GM10248 (cell line): ENCODE measurements at places on chromosomes 1 and 21.

DNA sequence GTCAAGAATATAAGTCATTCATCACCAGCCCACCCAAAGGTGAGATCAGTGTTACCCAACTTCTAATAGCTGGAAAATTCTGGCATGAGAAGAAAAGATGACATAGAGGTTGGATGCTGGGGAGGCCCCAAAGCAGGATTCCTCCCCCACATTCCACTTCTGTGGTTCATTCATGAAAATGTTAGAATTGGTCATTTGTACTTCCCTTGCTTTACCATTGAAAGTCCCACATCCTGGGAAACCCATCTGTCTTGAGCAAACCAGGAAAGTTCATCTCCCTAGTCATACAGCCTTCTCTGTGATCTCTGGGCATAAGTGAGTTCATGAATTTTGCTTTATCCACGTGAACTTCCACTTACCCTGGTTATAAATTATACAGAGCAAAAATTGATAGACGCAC, 66.8 kb downstream of the SERINC2 start:
- DNase-seq, result no peak

DNA sequence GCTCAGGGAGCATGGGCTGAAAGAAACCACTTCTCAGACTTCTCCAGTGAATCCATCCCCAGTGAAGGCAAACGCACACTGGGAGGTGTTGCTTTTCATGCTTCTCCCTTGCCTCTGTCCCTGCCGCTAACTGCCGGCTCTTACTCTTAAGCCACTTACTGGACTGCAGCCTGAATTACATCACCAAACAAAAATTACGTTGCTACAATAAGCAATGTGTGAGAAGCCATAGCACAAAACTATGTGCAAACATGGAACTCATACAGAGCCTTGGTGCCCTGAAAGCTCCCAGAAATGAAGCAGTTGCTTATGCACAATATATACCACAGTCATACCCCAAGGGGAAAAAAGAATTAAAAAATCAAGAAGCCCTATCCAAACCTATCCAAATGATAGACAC, 375.2 kb downstream of the KCNH1 start:
- DNase-seq, result no peak

DNA sequence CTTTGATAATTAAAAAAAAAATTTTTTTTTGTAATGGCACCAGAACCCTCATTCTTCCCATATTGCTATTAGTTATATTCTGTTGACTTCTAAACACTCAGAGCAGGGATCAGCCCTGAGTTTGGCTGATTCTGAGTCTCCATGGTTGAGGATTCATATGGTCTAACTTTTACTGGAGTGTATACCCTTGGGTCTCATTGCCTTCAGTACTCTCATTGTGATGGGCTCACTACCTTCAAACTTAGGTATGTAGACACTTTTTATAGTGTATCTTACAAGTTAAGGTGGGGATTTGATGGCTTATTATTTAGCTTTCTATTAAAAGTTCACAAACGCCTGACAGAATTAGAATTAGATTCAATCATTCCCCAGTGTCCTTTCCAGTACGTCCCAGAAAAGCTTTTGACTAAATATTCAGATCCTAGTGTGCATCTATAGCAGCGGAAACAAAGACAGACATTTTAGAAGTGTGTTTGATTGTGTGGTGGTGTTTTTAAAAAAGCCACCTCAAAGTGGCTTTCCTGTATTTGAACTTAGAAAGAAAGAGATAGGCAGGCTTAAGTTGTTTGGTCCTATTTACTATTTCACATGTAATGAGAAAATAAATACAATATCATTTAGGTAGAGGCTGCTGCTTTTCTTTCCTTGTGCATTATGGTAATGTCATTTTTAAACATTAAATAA, 1.4 kb downstream of the MACF1 start:
- no peak for DNase-seq

- DNase-seq, result no peak
These were observed 7.2 kb upstream of the HHAT start for GRCh38 chr1:210321552-210321951.

GRCh38 chr1:29933067-29933466, 696.7 kb downstream of the PTPRU start:
- DNase-seq, result no peak

DNA sequence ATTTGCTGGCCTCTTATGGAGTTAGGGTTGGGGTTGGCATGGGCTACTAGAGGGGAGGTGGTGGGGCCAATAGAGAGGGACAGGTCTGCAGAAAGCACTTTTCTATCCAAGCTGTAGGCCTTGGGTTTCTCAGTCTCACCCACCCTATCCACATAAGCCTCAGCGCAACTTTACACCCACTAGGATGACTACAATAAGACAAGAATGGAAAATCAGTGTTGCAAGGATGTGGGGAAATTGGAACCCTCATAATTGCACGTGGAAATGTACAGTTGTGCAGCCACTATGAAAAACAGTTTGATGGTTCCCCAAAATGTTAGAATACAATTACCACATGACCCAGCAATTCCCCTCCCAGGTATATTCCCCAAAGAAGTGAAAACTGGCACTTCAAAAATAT, 14.0 kb upstream of the GSTM4 start:
- no peak for DNase-seq

GRCh38 chr1:158002631-158003405, 9.4 kb downstream of the KIRREL1 start:
- no peak for DNase-seq

- DNase-seq, result no peak
These were observed 109.1 kb upstream of the GADD45A start for GRCh38 chr1:67575861-67576260.

DNA sequence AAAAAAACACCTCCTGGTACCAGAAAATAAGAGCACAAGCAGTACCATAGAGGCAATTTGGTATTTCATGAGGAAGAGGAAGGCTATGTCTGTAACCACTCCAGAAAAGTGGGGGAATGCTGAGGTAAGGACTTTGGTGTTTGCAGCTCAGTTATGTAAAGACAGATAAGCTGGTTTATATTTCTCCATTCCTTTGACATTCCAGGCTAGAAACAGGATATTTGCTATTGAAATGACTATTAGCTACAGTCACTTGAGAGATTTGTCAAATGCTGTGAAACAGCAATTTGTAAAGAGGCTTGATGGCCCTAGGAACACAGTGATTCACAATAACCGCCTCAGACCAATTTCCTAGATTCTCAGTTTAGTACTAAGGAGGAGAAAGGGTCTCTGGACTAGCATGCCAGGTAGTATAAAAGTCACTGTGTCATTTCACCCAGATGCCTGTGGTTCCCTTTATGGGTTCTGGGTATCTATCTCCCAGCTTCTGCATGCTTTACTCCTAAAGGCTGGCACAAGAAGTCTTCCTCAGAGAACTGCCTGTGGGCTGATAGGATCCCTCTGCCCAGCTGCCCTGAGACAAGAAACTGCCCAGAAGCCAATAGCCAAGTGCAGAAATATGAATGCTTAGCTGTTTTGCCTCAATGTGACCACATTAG, 80.5 kb downstream of the VCAM1 start:
- DNase-seq, result no peak

DNA sequence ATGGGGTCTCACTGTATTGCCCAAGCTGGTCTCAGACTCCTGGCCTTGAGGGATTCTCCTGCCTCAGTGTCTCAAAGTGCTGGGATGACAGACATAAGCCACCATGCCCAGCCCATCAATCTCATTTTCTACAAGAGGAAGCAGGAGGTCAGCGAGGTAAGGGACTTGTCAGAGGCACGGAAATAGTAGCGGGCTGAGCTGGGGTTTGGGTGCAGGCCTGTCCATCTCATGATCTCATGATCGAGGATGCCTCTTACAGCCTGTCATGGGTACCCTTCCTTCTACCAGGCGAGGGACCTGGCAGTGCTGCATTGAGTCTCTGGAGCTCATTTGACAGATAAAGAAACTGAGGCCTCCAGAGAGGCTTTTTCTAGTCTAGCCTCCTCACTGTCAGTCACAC, 28.5 kb upstream of the SCCPDH start:
- no peak for DNase-seq

- no peak for DNase-seq
These were observed 5.2 kb upstream of the KISS1 start for GRCh38 chr1:204201348-204202040.

GRCh38 chr1:151710187-151710840, 6.3 kb downstream of the CELF3 start:
- no peak for DNase-seq

DNA sequence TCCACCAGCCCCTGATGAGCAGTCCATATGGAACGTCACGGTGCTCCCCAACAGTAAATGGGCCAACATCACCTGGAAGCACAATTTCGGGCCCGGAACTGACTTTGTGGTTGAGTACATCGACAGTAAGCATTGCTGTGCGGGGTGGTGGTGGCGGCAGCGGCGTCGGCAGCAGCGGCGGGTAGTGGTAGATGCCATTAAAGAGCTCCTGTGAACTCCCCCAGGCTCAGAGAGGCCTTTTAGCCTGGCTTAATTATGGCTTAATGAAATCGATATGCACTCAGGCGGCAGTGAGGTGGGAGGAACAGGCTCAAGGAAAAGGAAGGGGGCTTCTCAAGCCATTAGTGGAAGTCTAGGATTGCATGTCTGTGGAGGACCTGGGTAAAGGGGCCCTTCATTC, 41.9 kb upstream of the CNTN2 start:
- no peak for DNase-seq

DNA sequence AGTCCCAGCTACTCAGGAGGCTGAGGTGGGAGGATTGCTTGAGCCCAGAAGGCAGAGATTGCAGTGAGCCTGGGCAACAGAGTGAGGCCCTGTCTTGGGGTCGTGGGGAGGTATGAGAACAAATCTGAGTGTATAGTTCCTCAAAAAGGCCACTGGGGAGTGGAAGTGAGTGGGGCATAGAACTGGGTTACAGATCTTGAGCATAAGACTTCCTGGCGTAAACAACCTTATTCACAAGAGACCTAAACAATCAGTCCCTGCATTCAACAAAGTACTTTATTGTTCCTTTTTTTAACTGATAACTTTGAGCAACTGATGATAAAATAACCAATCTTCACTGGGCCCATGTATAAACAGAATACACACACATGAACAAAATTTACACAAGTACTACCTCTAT, 72.7 kb upstream of the MUTYH start:
- DNase-seq, result no peak

- DNase-seq, result no peak
These were observed 2.0 kb downstream of the IFNLR1 start for GRCh38 chr1:24185076-24185475.

DNA sequence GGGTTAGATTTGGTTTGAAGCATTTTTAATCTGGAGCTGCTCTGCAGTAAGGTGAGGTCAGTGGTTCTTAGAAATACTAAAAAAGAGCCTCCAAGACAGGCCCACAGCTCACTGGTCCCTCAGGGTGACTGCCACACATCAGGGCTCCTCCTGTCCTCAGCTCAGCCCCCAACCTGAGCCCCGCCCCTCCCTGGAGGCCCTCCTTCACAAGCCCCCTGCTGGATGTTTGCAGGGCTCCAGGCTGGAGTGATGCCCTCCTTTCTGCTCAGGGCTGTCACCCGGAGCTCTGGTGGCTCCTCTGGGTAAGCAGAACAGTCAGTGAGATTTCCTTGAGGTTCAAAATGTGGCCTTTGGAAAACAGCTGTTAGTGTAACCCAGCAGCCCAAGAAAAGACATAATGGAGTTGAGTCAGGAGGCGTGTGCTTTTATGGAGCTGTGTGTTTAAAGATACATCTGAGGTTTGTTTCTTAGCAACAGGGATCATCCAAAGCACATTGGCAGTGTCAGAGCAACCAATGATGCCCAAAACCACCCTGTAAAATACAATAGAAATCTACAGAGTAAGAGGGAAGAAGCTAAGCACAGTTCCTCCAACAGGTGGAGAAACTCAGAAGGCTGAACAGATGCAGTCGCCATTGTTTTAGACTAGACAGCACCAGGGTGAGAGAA, 21.4 kb downstream of the STUM start:
- peak; percentile 33 for DNase-seq

GRCh38 chr1:159835862-159836525, 9.3 kb downstream of the SLAMF8 start:
- no peak for DNase-seq

DNA sequence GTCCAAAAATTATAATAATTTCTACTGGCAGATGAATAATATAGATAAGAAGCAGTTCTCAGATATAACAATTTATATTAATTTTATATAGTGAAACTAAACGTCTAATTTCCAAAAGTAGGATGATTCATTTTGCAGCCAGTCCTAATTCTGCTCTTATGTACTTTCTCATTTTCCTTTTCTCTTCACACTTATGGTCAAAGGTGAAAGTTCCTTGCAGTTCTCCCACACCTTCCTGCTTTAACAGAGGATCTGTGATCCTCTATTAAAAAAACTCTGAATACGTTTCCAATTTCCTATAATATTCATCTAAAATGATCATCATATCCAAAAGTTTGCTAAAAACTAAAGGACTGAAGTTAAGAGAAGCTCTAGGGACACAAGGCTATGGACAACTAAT, 78.5 kb downstream of the KIFAP3 start:
- no peak for DNase-seq

- no peak for DNase-seq
These were observed 72.6 kb downstream of the PGM1 start for GRCh38 chr1:63665824-63666223.

- no peak for DNase-seq
These were observed 419.6 kb upstream of the BRINP3 start for GRCh38 chr1:190897233-190897632.

GRCh38 chr1:248810000-248810726, 15.6 kb downstream of the SH3BP5L start:
- DNase-seq, result no peak

DNA sequence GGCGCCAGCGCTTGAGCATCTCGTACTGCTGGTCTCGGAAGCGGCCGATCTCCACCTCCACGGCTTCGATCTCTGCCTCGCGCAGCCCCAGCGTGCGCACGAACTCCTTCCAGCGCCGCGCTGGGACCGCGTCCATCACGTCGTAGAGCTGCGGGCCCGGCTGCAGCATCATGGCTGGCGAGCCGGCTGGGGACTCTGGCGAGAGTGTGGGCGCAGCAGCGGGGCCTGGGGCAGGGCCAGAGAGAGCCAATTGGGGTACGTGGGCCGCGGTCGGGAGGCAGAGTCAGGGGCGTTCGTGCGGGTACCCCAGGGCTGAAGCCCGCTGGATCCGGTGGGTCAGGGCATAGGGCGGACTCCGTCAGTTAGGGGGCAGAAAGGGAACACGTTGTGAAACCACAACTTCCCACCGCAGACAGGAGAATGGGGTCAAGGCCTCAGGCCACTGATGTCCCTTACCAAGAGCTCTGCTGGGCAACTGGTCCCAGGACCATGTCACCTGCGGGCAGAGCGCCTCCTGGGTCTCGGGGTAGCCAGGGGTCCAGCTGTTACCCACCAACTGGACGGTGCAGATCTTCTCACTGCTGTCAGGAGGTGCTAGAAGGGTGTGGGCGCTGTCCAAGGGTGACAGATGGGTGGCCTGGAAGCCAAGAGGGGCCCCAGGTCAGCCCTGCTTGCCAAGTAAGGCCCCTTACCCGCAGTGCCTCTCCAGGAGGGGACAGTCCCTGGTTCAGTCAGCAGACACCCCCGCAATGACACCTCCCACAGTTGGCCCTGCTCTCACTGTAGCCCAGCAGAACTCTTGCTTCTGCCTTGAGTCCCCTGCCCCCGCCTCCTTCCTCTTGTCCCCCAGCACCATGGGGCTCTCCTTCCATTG, 4.2 kb downstream of the TNFRSF25 start:
- DNase-seq, result no peak
